ENCODE measurements at places on chromosomes 16 and 17. TPM values are rescaled to one million over a fixed set of nuclear protein-coding genes. Genes with fewer than 3 reads are reported as not detected.

The BOLA2B gene
- total RNA-seq, result 54.4 TPM

The ZFP1 gene
- 6.0 TPM for total RNA-seq

The VAT1L gene
- total RNA-seq, result not detected

- DNase-seq, result no peak
Measured at GRCh38 chr17:43428524-43428923, 29.7 kb downstream of the ARL4D start.

- peak; percentile 70 for DNase-seq
Measured at GRCh38 chr17:43003542-43004172, 2.9 kb upstream of the IFI35 start.
